ENCODE measurements at places on chromosomes 4 and X.

DNA sequence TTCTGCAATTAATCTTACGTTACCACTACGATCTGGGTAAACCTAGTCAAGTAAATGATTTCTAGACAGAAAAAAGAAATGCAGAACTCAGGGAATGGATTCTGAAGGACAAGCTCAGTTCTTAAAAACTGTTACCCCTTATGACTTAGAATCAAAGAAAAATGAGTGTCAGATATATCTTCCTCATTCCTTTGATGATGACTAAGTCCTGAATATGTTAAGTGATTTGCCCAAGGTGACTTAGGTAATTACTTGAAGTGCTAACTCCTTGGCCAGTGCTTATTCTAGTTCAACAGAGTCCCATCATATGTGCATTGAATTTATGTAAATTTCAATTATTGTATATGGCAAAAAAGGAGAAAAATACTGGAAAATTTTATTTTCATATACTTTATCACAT lies 92.5 kb downstream of the PPEF1 start:
- H3K27ac ChIP-seq = no peak overlapping the region
- DNase-seq = no peak
- no peak overlapping the region for H3K4me3 ChIP-seq
- no peaks in the 10 kb centered on the region for H3K27me3 ChIP-seq
- no peaks in the 10 kb centered on the region for H3K36me3 ChIP-seq

DNA sequence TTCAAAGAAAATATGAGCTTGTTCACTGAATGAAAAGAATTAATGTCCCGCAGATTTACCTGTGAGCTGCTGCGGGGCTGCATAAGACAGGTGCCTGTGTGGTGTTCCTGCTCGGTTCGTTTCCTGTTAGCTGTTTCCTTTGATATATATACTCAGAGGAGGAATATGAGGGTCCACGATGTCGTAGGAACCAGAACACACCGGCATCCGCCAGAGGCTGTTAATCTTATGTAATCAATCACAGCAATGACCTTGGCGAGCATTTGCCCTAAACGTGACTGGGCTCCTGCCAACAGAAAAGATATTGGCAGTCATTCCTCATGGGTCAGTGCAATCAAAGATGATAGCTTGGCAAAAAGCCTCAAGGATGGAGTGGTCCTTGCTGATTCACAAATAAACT lies 260.1 kb downstream of the EVC2 start:
- no peaks in the 10 kb centered on the region for H3K4me1 ChIP-seq
- H3K36me3 ChIP-seq = no peaks in the 10 kb centered on the region
- no peak overlapping the region for H3K4me3 ChIP-seq
- H3K27me3 ChIP-seq = no peaks in the 10 kb centered on the region

DNA sequence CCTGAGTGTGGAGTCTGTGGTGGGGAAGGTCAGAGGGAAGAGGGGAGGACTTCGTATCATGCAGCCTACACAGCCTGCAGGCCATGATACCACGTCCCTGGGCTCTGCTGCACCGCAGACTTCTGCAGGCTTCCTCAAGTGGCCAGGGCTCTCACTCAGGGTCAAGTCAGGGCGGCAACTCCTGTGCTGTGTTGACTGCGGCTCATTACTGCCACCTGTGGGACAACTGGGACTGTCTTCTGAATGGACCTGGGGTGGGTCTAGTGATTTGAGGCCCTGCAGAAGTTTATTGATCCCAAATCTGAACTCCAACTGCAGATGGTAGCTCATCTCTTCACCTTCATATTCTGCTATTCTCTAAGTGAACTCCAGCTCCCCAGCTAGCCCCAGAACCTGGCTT lies 167.1 kb downstream of the NSUN7 start:
- no peak overlapping the region for H3K27ac ChIP-seq
- H3K27me3 ChIP-seq = peaks cover 12% of the 10 kb centered on the region
- H3K4me1 ChIP-seq = peaks cover 2% of the 10 kb centered on the region
- H3K4me3 ChIP-seq = no peak overlapping the region
- H3K36me3 ChIP-seq = no peaks in the 10 kb centered on the region
- no peak for DNase-seq

DNA sequence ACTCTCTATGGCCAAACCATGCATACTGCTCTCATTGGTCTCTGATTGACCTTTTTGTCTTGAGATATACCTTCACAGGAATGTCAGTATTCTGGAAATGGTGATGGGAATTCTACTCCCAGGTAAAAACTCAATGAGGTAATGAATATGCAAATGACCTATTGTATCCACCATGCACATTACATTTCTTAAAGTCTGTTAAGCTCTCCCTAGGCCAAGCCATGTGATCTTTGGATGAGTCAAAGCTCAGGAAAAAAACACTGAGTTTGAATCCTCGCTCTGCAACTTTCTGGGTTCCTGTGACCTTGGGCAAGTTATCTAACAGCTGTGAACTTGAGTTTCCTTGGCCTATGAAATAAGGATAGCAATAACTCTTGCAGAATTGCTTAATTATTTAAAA lies 175.4 kb downstream of the PPP1R2C start:
- no peak overlapping the region for H3K27ac ChIP-seq
- no peak overlapping the region for H3K4me3 ChIP-seq
- no peaks in the 10 kb centered on the region for H3K4me1 ChIP-seq
- DNase-seq = no peak

DNA sequence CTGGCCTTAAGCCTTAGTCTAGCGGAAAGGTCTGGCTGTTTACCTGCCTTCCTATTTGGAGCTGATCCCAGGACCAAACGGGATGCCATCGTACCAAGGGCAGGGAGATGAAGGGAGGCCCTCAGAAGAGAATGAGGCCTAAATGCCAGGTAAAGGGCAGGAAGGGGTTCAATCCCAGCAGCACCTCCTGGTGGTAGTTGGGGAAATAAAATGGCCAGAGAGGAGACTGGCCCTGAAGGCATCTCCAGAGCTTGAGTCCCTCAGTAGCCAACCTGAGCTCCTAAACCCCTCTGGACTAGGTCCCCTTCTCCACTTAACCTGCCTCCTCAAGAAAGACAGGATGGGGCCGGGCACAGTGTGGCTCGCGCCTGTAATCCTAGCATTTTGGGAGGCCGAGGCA lies 53.7 kb downstream of the KDM5C start:
- no peak overlapping the region for H3K27ac ChIP-seq
- no peaks in the 10 kb centered on the region for H3K4me1 ChIP-seq
- no peaks in the 10 kb centered on the region for H3K36me3 ChIP-seq
- no peak for DNase-seq
- H3K27me3 ChIP-seq = no peaks in the 10 kb centered on the region

DNA sequence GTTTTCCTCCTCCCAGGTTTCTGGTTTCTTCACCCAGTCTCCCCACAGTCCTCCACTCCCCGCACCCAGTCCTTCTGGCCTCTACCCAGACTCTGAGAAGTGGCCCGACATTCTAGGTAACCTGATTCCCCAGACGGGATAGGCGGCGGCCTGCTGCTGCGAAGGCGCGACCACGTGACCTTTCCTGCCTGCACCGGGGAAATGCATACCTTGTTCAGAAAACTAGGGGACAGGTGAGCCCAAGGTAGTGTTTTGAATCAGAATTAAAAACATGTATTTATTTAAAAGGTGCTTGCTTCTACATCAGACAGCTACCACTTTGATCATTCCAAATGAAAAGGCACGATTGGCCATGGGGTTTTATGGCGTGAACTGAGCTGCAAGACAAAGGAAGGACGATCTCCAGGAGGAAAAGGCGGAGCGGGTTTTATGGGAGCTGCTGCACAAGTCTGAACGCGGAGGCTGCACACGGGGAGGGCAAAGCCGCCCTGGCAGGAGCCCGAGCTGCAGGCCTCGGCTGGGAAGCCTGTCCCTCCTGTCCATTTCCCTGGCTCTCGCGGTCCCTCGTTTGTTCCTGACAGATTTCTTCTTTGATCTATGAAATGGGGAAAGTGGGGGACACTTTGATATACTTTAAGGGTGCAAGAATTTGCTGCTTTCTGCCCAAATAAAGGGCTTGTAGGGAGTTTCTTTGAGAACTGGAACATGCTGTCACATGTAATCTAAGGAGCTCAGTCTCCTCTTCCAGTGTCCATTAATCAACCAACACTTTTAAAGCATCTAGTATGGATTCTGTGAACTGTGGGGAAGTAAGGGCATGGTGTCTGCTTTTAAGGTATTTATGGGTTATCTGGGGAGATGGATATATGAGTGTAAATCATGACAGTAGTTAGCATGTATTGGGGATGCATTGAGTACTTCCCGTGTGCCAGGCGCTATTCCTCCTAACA lies 150.9 kb downstream of the SPRY1 start:
- no peak overlapping the region for H3K27ac ChIP-seq
- no peak for DNase-seq
- no peaks in the 10 kb centered on the region for H3K27me3 ChIP-seq
- no peaks in the 10 kb centered on the region for H3K4me1 ChIP-seq

GRCh38 chr4:183139058-183139750 lies 40.1 kb downstream of the WWC2 start:
- DNase-seq = no peak
- no peaks in the 10 kb centered on the region for H3K36me3 ChIP-seq
- no peaks in the 10 kb centered on the region for H3K27me3 ChIP-seq
- H3K4me1 ChIP-seq = peaks cover 2% of the 10 kb centered on the region

GRCh38 chr4:123397144-123398065 lies 810 bp downstream of the SPRY1 start:
- peak; percentile 45 for DNase-seq
- H3K36me3 ChIP-seq = peaks cover 35% of the 10 kb centered on the region

DNA sequence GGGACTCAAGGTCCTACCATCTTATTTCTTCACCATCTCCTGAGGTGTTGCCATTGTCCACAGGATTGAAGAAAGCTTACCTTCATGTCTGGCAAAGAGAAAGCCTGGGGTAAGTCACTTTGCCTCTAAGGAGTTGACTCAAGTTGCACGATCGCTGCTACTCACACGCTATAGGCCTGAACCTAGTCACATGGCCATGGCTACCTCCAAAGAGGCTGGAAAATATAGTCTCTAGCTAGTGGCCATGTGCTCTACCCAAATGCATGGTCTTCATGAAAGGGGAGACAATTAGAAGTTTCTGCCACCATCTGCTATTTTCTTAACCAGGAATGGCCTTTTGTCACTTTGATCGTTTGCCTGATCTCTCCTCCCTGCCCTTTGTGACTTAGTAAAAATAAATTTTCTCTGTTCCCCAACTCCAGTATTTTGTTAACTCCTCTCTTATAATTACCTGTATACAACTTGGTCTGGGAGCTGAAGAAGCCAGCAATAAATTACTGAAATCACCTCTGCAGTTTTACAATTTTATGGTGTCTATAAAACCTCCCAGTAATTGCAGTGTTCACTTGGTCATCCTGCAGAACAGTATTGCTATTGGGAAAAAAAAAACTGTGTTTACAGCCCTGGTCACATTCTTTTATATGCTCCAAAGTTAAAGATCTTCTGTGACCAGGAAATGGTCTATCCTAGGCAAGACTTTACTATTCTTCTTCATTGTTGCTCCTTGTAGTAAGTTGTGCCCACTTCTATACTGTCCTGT lies 126.7 kb upstream of the TSPAN5 start:
- no peak for DNase-seq
- H3K27ac ChIP-seq = no peak overlapping the region
- H3K4me1 ChIP-seq = no peaks in the 10 kb centered on the region
- H3K4me3 ChIP-seq = no peak overlapping the region
- no peaks in the 10 kb centered on the region for H3K36me3 ChIP-seq
- H3K27me3 ChIP-seq = peaks cover 20% of the 10 kb centered on the region

DNA sequence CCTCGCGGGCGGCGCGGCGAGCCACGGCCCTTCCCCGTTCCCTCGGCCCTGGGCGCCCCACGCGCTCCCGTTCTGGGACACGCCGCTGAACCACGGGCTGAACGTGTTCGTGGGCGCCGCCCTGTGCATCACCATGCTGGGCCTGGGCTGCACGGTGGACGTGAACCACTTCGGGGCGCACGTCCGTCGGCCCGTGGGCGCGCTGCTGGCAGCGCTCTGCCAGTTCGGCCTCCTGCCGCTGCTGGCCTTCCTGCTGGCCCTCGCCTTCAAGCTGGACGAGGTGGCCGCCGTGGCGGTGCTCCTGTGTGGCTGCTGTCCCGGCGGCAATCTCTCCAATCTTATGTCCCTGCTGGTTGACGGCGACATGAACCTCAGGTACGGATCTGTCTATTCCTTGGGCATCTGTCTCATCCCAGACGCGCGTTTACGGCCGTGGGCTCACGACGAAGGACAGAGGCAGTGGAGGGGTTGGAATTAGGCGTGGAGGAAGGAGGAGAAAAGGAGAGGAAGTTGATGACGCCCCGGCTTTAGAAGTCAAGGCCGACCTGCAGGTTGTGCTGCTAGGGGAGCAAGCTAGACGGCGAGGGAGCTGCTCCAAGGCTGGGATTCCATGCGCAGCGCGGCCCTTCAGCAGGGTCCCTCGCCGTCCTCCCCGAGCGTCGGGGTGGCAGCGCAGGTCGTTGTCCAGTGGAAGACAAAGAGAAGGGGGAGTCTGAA lies 792 bp downstream of the SLC10A4 start:
- H3K27ac ChIP-seq = no peak overlapping the region
- H3K4me1 ChIP-seq = peaks cover 6% of the 10 kb centered on the region
- H3K4me3 ChIP-seq = peak overlapping the region; percentile 68
- peaks cover 3% of the 10 kb centered on the region for H3K36me3 ChIP-seq

DNA sequence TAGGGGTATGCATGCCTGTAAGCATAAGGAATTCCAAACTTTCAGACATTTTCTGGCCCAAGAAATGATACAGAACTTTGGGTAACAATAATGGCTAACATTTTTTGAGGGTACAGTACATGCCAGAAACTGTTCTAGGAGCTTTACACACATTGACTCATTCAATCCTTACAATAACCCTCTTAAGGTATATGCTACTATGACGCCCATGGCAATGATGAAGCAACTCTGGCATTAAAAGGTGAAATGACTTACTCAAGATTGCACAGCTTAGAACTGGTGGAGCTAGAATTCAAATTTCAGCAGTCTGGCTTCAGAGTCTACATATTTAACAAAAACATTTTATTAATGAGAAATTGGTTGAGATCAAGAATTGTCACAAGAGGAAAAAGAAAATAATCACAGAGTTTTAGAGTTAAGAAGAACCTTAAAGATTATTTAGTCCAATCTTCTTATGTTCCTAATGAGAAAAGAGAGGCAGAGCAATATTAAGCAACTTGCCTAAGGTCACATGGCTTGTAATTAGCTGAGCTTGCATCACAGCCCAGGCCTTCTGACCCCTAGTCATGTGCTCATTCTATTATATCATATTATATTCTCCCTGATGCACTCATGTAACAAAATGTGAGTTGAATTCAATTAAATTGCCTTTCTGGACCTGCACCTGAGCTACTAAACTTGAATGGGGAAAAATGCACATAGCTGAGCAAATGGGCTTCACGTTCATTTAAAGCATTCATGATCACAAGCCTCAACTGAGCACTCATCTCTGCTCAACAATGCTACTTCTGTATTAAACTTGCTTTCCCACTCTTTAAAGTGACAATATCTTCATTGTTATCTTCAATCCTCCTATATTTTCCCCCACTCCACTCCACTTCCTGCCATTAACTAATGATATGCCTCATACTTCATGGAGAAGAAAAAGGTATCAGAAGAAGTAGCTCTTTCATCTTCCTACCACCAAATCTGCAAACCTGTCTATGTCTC lies 73.2 kb downstream of the ENOX2 start:
- H3K36me3 ChIP-seq = no peaks in the 10 kb centered on the region
- DNase-seq = no peak
- H3K4me1 ChIP-seq = peaks cover 9% of the 10 kb centered on the region
- no peak overlapping the region for H3K27ac ChIP-seq
